Posterior cingulate gyrus (tissue), 11 donors: ENCODE measurements at places on chromosomes 3 and 15.
A peak's percentile ranks its signal among the peaks of the same experiment; 100 is the strongest.

- no peak for DNase-seq
These were observed 46.0 kb downstream of the RBM15B start for GRCh38 chr3:51436998-51437639.

DNA sequence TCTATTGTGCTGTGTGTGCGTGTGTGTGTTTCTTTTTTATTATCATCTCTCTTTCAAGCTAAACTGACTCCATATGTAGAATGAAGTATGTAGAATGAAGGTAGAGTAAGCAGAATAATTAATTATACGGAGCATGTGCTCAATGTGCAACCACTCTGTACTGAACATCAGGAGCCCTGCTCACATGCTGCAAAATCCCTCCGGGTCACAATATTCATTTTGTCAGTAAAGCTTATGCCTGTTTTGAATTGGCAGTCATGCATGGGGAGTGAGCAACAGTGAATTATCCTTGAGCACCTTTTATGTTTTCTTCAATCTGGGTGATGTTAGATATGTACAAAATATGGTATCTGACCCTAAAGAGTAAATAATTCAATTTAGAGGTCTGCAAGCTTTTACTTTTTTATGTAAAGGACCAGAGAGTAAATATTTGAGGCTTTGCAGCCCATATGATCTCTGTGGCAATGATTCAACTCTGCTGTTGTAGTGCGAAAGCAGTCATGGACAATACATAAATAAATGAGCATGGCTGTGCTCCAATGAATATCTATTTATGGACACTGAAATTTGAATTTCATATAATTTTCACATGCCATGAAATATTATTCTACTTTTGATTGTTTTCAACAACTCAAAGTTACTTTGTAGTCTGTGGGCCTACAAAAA is 199.9 kb downstream of the VGLL3 start:
- no peak for DNase-seq

DNA sequence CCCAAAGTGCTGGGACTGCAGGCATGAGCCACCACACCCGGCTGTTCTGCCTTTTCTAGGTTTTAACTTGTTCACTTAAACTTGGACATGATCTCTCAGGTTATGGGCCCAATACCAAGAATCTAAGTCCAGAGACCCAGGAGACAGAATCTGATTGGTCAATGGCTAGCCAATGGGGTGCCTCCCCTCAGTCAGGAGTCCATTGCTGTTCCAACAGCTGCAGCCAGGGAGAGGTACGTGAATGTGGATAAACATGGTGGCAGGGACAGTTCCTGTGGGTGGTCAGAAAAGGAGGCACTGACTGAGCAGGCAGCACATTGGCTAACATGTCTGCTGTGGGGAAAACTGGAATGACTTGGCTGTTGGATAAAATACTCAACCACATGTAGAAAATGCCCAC is 140.3 kb downstream of the RPLP1 start:
- DNase-seq: no peak

DNA sequence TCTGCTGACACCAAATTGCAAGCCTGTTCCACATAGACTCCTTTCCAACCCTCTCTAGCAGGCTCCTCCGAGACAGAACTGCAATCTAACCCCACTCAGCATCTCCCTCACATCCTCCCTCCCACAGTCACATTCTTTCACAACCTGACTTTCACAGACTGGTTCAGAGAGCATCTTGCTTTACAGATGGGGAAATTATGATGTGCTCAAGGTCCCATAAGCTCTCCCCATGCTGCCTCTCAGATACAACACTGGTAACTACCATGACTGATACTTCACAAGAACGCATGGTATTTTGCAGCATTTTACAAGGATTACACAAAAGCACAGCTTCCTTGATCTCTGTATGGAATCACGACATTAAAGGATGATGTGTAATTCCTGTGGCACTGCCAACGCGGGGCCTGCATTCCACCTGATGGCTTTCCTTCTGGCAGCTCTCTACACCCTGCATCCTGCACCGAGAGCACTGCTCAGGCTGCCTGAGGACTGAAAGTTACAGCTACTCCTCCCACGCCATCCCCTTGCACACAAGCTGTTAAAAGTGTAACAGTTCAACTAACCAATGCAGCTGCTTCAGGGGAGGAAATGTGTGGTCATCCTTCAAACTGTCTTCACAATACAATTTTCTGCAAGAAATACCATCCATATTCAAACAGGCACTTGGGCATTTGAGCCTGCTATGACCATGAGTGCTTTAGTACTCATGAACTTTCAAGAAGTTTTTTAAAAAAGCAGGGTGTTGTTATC is 27.6 kb downstream of the TBC1D2B start:
- peak; percentile 58 for DNase-seq
